ENCODE measurements at places on chromosomes 7 and 10.

- peak; percentile 51 for DNase-seq
These were observed 181.8 kb downstream of the ELFN1 start for GRCh38 chr7:1851721-1852516.

DNA sequence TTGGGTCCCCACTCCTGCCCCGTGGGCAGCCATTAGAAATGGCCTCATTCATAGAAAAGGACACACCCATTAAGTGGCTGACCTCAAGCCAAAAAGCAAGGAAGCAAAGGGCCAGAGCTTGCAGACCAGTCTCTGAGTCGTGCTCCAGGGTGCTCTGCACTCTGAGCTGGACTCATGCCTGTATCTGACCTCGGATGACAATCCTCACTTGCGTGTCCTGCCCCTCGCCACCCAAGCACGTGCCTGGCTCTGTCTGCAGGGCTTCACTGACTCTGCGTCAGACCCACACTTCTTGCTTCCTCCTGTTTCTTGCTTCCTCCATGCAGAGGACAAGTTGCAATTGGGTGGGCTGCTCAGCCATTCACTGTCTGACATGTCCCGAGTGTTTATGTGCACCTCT is 138.8 kb downstream of the OAT start:
- DNase-seq, result no peak

DNA sequence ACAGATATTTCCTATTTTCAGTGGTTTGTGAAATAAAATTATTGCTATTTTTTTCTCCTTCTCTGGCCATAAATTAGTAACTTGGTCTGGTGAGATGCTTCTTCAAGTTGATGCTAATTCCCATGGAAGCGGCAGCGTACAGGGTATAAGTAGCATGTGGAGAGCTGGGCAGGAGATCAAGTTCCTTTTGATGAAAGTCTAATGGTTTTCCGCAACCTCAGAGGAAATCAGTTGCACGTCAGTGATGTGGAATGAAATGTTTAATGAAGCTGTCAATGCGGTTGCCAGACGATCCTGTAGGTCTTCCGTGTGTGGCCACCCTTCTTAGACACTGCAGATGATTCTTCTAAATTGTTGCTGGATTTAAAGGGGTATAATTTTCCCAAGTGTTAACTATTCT is 236.4 kb upstream of the GRM3 start:
- no peak for DNase-seq

- DNase-seq, result no peak
These were observed 10.8 kb downstream of the ZNF394 start for GRCh38 chr7:99489235-99489634.

- DNase-seq, result no peak
These were observed 54.9 kb downstream of the ITIH5 start for GRCh38 chr10:7611909-7612308.

DNA sequence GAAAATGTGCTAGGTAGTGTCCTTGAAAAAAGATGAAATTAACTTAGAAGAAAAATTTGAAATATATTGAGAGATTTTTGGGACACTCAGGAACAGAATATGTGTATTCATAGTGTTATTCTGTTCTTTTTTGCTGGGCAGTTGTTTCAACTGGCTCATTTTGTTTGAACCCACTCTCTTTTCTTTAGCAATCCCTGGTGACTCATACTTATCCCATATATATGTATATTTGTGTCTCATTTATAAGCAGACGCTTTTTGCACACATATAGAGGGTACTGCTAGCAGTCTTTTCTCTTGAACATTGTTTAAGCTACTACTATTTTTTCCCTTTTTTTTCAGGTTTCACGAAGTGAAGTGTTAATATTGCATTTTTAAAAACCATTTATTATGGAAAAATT is 1.9 kb downstream of the EXOC6 start:
- no peak for DNase-seq

GRCh38 chr7:105246679-105247078 is 142.0 kb downstream of the SRPK2 start:
- no peak for DNase-seq

DNA sequence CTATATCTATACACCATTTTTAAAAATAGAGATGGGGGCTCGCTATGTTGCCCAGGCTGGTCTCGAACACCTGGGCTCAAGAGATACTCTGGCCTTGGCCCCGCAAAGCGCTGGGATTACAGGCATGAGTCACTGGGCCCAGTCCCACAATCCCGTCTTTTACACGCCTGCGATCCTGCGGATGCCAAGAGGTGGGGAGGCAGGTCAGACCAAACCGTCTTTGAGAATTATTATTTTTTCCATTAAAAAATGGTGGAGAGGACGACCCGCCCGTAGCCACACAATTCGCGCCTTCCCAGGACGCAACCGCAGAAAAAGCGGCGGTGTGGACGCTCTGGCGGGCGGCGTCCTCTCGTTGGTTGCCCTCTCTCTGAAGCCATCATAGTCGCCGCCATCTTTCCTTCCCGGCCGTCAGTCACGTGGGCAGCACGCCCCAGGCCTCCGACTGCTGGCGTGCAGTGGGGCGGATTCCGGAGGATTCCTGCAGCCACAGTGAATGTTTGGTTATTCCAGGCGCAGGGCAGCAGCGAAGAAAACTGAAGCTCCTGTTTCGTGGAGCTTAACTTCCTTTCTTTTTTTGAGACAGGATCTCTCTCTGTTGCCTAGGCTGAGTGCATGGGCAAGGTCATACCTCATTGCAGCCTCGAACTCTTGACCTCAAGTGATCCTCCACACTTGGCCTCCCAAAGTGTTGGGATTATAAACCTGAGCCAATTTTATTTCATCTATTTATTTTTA is 9.9 kb upstream of the EPHB4 start:
- peak; percentile 95 for DNase-seq
